ENCODE measurements at places on chromosomes 11 and 22.

DNA sequence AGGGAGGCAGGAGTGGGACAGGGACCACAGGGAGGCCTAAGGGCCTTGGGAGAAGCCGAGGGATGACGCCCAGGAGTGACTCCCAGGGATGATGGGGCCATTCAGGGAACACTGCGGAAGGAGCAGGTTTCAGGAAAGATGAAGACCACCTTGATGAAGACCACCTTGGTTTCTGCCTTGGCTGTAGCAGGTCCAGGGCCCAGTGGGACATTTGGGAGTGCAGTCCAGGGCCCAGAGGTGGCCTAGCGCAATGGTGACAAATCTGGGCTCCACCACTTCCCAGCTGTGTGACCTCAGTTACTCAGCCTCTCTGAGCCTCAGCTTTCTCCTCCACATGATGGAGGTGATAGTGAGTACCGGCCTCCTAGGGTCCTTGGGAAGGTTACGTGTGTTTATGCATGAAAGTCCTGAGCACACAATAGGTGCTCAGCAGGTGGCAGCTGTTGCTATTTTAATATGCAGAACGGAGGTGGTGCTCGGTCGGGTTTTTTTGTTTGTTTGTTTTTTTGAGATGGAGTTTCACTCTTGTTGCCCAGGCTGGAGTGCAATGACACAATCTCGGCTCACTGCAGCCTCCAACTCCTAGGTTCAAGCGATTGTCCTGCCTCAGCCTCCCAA is 770 bp downstream of the TSGA10IP start:
- DNase-seq: no peak

GRCh38 chr11:71933141-71933933 is 4.5 kb downstream of the RNF121 start:
- no peak for DNase-seq

- no peak for DNase-seq
Observed at GRCh38 chr11:125091247-125091876, 20.1 kb downstream of the TMEM218 start.

- no peak for DNase-seq
Observed at GRCh38 chr11:13784855-13785254, 116.4 kb downstream of the FAR1 start.

GRCh38 chr22:23213581-23214334 is 33.4 kb downstream of the BCR start:
- DNase-seq: no peak

- DNase-seq: no peak
Observed at GRCh38 chr22:31282748-31283468, 9.4 kb downstream of the PIK3IP1 start.

- no peak for DNase-seq
Observed at GRCh38 chr11:83970061-83970671, 684.0 kb upstream of the CCDC90B start.

- no peak for DNase-seq
Observed at GRCh38 chr11:74023276-74023675, 14.4 kb upstream of the UCP3 start.

- no peak for DNase-seq
Observed at GRCh38 chr11:45933846-45934579, 11.6 kb downstream of the LARGE2 start.

DNA sequence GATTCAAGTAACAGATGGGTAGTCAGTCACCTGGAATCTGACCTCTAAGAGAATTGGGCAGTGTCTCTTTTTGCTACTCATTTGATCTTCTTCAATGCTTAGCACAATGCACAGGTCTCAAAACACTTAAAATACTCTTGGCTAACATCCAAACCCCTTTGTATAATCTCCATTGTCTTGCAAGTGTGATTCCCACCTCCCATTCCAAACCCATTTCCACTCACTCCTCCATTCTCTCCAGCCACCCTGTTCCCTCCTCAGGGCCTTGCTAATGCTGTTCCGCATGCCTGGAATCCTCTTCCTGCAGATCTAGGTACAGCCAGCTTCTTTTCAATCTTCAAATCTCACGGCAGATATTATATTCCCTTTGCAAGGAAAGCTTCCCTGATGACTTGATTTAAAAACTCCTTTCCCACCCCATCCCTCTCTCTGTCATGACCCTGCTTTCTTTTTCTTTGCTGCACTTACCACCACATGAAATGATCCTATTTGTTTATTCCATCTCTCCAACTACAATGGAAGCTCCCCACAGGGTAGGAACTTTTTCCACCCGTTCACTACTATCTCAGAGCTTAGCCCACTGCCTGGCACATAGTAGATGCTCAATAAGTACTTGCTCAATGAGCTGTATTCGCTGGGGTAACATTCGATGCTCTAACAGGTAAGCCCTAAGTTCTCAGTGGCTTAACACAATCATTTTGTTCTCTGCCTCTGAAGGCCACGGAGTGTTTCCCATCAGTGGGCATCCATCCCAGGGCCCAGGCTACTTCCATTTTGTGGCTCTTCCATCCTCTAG is 121.7 kb downstream of the MN1 start:
- no peak for DNase-seq

GRCh38 chr22:47027766-47028165 is 265.3 kb downstream of the TBC1D22A start:
- DNase-seq: no peak

DNA sequence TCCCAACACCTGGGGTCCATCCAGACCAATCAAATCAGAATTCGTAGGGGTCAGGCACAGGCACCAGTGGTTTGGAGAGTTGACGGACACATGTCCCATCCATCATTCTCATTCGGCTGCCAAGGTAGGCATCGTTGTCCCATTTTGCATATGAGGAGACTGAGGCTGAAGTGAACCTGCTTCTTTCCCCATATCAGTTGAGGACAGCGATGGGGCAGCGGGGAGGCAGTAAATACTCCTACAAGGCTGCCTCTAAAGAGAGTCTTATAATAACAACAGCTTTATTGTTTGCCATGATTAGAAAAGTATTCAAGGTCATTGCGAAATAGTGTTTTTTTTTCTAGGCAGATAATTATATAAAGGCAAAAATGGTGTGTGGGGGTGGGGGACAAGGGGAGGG is 1.6 kb upstream of the BEST1 start:
- DNase-seq: no peak

DNA sequence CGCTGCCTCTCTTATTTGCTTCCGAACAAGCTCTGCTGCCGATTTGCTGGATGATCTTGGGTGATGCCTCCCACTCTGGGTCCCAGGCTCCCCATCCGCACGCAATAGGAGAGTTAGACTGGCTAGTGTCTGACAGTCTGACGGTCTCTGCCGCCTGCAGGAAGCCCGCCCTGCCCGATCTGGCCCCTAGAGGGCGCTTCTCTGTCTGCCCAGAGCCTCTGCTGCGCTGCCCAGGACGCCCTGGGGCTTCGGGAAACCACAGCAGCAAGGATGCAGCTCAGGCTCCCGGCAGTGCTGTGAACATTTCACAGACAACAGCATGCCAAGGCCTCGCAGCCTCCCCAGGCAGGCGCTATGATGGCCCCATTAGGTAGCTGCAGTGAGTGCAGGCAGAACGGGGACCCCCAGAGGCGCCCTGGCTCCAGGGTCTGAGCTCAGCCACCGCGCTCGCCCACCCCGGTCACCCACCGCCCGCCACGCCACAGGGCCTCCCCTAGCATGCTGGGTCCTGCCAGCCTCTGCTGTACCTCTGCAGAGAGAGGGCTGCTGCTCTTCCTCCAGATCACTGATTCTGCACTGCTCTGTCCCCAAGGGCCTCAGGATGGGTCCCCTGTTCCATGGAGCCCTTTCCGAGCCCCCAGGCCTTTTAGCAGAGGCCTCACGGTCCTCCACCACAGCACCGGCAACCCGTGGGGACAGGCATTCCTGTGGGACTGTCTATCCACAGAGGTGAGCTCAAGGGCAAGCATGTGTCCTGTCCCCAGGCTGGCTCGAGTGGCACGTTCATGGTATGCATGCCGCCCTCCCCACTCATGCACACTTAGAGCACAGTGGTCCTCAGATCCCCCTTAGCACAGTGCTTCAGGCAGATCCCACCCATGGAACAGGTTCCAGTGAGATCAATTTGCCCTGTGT is 4.3 kb upstream of the BAIAP2L2 start:
- peak; percentile 39 for DNase-seq

DNA sequence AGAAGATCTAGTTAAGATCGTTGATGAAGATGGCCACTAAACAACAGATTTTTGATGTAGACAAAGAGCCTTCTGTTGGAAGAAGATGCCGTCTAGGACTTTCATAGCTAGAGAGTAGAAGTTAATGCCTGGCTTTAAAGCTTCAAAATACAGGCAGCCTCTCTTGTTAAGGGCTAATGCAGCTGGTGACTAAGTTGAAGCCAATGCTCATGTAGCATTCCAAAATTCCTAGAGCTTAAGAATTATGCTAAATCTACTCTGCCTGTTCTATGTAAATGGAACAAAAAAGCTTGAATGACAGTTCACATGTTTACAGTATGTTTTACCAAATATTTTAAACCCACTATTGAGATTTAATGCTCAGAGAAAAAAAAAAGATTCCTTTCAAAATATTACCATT is 492.6 kb downstream of the CNTN5 start:
- no peak for DNase-seq

DNA sequence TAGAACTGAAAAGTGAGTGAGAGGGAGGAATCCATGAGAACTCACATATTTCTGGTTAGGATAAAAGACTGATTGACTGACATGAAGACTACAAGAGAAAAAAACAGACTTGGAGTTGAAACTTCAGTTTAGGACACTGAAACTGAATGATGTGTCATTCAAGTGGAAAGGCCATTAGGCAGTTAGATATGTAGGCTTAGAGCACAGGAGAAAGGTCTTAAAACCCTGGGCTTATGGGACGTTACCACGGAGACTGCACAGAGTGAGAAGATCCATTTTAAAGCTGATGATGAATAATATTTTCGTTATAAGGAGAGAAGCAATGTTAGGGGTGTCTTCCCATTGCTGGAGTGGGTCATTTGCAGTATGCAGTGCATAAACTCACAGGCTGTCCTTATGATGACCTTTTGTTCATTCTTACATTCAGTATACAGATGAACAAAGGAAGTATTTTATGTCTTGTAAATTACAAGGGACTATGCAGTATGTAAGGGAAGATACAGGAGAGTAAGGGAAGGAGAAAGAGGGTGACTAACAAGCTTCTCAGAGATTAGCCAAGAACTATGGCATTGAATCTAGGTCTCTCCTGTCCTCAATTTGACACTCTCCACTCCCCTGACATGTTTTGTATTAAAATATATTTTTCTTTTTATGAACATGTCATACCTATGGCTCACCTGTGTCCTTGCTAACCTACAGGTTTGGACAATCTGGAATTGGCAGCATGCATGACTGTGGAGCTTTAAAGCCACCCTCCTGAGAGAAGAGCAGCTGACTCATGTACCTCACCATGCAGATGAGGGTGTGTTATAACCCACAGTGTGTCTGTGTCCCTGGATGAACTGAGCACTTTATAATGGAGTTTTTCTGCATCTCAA is 63.7 kb downstream of the MAML2 start:
- DNase-seq: no peak

DNA sequence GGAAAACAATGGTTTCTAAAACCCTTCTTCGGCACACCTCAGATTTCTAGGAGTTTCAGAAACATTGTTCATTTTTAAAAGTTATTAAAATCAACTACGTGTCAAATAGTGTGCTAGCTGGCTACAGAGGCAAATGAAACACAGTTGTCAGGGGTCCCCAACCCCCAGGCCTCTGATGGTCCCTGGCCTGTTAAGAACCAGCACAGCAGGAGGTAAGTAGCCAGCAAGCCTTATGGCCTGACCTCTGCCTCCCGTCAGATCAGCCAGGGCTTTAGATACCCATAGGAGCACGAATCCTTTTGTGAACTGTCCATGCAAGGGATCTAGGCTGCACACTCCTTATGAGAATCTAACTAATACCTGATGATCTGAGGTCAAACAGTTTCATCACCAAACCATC is 648.2 kb downstream of the FAM181B start:
- no peak for DNase-seq

DNA sequence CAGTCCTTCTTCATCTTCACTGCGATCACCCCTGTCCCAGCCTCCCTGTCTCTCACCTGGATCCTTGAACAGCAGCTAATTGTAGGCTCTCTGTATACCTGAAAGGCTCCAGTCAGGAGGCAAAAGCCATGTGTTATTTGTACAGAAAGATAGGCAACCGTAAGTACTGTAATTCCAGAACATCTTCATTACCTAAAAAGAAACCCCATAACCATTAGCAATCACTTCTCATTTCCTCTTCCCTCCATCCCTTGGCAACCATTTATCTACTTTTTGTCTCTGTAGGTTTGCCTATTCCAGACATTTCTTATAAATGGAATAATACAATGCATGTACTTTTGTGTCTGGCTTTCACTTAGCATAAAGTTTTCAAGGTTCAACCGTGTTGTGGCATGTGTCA is 17.8 kb downstream of the NAGA start:
- no peak for DNase-seq

- DNase-seq: no peak
Observed at GRCh38 chr22:26974914-26975803, 317.8 kb downstream of the MIAT start.

GRCh38 chr11:120029321-120029720 is 108.6 kb downstream of the TRIM29 start:
- DNase-seq: no peak

DNA sequence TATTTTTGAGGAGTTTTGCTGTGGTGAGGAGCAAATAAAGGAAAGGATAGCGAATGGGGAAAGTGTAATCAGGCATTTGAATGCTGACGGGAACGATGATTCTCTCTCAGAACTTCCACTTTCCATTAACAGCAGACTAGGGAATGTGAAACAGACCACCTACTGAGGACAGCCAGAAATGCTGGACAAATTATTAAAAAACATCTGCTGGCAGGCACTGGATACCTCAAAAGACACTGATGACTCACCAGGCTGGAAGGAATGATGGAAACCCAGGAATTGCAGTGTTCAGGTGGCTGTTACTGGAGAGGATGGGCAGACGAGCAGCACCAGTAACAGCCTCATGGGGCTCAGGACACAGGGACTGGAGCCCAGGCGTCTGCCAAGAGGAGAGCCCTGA is 33.4 kb downstream of the PLA2G6 start:
- no peak for DNase-seq

GRCh38 chr11:12556155-12556554 is 118.1 kb upstream of the TEAD1 start:
- no peak for DNase-seq

GRCh38 chr11:77198440-77198849 is 70.4 kb downstream of the MYO7A start:
- no peak for DNase-seq

- no peak for DNase-seq
Observed at GRCh38 chr11:121543836-121544380, 91.1 kb upstream of the SORL1-AS1 start.

GRCh38 chr11:118245936-118246562 is 6.1 kb downstream of the MPZL3 start:
- DNase-seq: no peak

GRCh38 chr22:33867118-33867866 is 53.0 kb downstream of the LARGE1 start:
- DNase-seq: no peak

DNA sequence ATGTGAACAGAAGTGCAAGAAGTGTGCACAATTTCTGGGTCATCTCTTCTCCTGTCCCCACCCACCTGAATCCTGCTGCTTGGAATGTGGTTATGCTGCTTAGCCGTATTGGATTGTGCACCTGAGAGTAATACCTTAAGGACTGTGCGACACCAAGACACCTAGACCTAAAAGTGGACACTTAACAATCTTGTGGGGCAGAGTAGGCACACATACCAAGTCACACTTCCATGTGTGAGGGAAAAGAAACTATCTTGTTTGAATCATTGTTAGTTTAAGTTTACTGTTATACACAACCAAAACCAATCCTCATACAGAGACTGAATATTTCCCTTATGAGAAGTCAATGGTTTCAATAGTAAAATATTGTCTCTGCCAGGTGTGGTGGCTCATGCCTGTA is 93.7 kb downstream of the CCDC83 start:
- no peak for DNase-seq

- no peak for DNase-seq
Observed at GRCh38 chr11:11022125-11022730, 164.4 kb upstream of the ZBED5 start.
